NCI-H1436 (cell line): ENCODE measurements at places on chromosomes 13 and 19.

DNA sequence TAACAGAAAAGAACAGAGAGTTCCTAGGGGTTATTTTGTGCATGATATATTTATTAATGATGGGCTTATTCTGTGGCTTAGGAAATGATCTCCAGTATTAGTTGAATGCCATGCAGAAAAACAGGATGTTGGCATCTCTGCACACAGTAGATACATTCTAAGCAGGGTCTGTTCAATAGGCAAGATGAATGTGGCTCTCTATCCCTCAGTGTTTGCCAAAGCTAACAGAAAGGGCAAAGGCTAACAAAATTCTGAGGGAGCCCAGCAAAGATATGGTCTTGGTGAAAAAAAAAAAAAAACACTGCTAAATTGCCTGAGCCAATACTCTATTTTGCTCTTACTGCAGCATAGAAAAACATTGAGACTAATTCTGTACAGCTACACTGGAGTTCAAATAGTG is 1095.8 kb downstream of the UQCRFS1 start:
- no peak for DNase-seq

- no peak for DNase-seq
These were observed 14.8 kb downstream of the FEM1A start for GRCh38 chr19:4806384-4806783.

DNA sequence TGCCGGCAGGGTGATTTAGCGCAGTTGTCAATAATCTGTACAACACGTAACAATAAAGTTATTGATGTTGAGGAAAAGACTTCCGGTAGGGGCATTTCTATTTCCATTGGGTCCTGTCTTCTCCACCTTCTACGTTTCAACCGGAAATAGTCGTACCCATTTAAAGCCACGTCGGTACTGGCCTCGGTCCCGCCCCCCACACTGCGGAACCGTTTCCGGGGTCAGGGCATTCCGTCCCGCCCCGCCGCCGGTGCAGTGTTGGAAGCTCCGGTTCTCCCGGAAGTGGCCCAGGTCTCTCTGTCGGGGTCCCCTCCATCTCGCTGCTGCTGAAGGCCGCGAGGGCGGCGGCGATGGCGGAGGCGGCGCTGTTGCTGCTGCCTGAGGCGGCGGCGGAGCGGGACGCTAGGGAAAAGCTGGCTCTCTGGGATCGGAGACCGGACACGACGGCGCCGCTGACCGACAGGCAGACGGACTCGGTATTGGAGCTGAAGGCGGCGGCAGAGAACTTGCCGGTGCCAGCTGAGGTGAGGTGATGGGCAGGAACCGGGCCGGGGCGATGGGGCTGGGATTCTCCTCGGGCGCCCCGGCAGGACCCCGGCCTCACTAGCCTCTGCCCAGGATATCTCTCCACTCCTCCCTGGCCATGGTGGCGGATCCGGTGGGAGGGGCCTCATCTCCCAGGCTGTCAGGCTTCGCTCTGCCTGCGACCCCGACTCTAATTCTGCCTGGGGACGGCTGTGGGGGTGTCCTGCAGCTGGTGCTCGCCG is at the start of gene COG3:
TSS of gene COG3 (plus strand) at position 253 of the 767 bp plus-strand sequence. CDS start at position 351, 98 bp downstream.
- DNase-seq, result peak; percentile 85

GRCh38 chr19:3471954-3472655 is 8.2 kb downstream of the SMIM24 start:
- DNase-seq, result no peak

- DNase-seq, result no peak
These were observed 10.8 kb downstream of the DIAPH3 start for GRCh38 chr13:60152904-60153303.

DNA sequence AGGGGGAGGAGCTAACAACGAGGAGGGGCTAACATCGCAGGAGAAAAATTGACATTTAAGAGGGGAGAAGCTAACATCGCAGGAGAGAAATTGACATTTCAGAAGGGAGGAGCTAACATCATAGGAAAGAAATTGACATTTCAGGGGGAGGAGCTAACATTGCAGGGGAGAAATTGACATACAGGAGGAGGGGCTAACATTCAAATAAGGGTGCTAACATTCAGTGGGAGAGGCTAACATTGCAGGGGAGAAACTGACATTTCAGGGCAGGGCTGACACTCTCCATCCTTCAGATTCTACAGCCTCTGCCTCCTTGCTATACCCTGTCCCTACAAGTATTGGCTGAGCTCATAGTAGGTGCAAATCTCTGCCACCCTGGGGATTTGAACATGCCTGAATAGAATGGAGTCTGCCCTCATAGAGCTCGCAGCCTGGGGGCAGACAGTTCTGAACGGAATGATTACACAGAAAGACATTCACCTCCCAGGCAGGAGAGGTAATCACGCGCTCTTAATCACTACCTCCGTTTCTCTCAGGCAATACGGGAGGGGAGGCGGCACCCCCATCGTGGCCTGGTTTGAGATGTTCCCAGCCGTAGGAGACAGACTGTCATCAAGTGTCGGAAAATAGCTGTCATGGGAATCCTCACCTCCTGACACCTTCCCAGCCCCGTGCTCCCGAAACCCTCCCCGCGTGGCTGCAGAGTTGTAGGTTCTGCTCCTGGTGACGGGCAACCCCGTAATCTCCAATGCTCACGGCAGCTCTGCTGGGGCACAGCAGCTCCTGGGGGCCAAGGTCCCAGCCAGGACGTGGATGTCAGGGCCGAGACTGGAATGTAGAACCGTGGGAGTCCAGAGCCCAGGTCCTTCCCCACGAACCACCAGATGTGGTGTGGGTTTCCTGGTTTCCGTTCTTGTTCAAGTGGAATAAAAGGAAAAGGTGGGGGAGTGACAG is 9.5 kb downstream of the GPR32 start:
- no peak for DNase-seq

DNA sequence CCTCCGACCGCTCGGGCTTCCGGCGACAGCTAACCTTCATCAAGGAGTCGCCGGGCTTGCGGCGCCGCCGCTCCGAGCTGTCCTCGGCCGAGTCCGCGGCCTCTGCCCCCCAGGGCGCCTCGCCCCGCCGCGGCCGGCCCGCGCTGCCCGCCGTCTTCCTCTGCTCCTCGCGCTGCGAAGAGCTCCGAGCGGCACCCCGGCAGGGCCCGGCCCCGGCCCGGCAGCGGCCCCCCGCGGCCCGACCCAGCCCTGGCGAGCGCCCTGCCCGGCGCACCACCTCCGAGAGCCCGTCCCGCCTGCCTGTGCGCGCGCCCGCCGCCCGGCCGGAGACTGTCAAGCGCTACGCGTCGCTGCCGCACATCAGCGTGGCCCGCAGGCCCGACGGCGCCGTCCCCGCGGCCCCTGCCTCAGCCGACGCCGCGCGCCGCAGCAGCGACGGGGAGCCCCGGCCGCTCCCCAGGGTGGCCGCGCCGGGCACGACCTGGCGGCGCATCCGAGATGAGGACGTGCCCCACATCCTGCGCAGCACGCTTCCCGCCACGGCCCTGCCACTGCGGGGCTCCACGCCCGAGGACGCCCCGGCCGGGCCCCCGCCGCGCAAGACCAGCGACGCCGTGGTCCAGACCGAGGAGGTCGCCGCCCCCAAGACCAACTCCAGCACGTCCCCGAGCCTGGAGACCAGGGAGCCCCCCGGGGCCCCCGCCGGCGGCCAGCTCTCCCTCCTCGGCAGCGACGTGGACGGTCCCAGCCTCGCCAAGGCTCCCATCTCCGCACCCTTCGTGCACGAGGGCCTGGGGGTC is 9.6 kb downstream of the C19orf25 start:
- no peak for DNase-seq

- DNase-seq, result no peak
These were observed 8.7 kb upstream of the SMG9 start for GRCh38 chr19:43763473-43763939.
